Activated CD4-positive, CD25-positive, alpha-beta regulatory T cell treated with anti-CD3 and anti-CD28 coated beads, Interleukin-2, amount 50 U/mL, for 72 hours (primary cell): ENCODE measurements at places on chromosomes 16 and 17.

DNA sequence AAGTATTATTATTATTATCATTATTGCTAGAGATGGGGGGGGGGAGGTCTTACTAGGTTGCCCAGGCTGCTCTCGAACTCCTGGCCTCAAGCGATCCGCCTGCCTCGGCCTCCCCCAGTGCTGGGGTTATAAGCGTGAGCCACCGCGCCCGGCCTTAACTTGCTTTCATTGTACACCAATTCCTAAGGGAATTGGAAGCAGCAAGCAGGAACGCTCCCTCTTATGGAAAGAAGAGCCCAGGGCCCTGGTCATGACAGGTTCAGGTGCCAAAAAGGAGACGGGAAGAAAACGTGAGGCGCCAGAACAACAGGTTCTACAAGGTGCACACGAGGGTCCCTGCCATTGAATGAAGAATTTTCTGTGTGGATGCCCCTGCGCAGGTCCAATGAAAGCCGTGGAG lies 540 bp upstream of the RPL38 start:
- DNase-seq, result no peak

DNA sequence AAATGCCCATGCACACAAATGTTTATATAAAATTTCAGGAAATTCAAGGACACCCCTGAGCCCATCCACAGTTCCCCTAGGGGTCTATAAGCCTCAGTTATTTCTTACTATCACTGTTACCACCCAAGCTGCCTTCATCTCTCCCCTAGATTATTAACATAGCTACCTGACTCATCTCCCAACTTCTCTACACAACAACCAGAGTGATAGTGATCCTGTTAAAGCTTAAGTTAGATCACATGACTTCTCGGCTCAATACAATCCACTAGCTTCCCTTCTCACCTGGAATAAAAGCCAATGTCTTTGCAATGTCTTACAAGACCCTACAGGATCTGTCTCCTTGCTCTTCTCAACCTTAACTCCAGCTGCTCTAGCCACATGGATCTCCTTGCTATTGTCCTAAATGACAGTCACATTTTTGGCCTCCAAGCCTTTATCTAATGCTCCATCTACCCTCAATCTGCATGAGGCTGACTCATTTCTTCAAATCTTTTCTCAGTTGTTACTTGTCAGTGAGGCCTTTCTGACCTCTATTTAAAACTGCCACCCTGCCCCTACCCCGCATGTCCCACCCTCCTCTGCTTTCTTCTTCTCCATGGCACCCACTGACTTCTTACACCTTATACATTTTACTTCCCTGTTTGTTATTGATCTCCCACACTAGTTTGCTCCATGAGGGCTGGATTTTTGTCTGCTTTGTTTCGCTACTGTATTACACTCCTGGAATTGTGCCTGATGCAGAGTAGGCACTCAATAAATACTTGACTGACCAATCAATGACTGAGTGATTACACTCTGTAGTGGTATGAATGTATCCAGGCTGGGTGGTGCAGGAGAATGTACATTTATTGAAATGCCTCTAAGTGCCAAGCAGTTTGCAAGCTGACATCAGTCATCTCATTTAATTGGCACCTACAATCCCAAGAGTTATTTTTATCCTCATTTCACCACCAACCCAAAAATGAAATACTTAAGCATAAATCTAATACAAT lies 5.2 kb upstream of the LIG3 start:
- DNase-seq, result no peak

DNA sequence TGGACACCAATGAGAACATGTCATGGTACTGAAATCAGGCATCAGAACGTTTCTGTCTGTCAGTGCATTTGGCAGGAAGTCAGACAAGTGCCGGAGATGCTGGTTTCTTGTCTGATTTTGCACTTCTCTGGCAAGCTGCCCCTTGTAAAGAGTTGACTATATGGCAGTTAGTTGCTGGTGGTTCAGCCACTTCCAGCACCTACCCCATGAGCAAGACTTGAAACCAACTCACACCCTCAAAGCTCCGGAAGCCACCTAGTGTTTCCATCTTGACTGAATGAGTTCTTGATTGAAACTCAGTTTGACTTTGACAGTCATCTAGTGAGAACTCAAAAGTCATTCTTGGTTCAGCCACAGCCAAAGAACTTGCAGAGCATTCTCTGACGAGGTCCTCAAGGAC lies 225.1 kb downstream of the SPECC1 start:
- peak; percentile 37 for DNase-seq

GRCh38 chr16:72787514-72788268 lies 260.2 kb downstream of the ZFHX3 start:
- peak; percentile 76 for DNase-seq

DNA sequence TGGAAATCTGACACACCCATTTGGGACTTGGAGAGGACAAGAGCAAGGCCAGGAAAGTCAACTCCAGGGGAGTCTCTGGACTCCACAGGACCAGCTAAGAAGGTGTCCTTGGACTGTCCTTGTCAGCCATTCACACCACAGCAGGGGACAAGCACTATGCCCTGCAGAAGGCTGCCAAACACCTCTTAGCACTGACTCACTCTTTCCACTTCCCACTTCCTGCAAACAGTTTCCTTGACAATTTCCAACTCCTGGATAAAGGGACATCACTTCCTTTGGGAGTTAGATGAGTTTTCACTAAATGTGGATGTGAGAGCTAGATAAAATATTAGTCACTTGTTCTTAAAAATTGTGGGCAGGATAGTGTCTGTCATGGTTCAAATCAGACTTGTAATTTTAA lies 37.8 kb upstream of the BCAR1 start:
- DNase-seq, result no peak

GRCh38 chr17:32341141-32341856 lies 674 bp downstream of the C17orf75 start:
- peak; percentile 41 for DNase-seq

DNA sequence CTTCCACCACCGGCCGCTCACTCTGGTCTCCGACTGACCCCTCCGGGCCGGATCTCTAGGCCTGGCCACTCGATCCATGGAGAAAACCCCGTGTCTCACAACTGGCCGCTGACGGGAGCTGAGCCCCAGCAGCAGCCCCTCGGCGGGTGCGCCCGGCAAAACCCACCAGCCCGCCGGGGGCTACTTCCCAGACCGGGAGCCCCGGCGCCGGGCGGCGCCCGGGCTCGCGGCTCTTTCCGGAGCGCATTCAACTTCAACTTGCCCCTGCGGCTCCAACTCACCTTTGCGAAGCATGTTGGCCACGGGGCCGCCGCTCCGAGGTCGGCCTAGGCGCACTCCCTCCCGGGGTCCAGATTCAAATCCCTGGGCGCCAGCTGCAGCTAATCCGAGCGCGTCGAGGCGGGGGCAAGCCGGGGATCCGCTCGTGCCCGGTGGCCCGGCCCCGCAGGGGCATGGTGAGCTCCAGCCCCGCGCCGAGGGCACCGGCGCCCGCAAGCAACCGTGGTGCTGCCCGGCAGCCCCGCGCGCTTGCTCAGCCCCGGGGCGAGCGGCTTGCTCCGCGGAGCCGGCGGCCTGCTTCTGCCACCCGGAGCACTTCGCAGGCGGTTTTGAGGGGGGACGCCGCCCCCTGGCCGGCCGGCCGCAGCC lies 438 bp downstream of the RTN4RL1 start:
- no peak for DNase-seq

GRCh38 chr16:1641261-1641660 lies 29.1 kb downstream of the CRAMP1 start:
- no peak for DNase-seq

DNA sequence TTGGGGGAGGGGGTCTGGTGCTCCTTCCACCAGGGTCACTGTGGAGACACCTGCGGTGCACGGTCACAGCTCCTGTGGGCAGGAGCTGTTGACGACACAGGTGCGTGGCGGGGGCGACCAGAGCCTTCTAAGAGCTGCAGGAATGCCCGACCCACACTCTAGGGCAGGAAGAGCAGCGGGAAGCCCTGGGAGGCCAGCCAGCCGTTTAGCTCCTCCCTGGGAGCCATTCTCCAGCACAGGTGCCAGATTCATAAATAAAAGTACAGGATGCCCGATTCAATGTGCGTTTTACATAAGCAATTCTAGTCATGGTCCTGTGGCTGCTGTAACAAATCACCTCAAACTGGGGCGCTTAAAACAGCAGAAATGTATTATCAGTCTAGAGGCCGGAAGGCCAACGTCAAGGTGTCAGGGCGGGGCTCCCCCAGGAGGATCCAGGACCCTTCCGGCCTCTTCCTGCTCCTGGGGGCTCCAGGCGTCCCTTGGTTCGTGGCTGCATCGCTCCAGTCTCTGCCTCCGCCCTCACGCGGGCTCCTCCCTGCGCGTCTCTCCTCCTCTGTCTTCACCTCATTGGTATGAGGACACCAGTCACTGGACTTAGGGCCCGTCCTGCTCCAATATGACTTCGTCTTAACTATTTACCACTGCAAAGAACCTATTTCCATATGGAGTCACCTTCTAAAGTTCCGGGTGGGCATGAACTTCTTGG lies 155.4 kb downstream of the FOXL1 start:
- no peak for DNase-seq

DNA sequence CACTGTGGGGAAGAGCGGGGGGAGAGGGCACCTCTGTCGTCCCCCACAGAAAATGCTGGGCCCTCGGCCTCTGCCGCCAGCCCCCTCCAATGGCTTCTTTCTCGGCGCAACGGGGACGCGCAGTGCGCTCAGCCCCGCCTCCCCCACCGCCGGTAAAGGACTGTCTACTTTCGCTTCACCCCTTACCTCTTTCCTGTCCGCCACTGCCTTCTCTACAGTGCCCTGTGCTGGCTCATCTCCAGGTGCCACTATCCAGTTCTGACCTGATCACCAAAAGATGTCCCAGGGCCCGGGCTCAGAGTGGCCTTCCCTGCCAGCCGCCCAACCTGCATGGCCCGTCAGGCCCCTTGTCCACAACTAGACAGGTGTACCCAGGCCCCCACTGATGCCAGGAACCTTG lies 7.3 kb downstream of the ENDOV start:
- DNase-seq, result no peak

GRCh38 chr17:71764505-71764904 lies 356.3 kb upstream of the SOX9 start:
- no peak for DNase-seq

- DNase-seq, result no peak
These were observed 108.2 kb downstream of the SLC39A11 start for GRCh38 chr17:72984145-72984925.

DNA sequence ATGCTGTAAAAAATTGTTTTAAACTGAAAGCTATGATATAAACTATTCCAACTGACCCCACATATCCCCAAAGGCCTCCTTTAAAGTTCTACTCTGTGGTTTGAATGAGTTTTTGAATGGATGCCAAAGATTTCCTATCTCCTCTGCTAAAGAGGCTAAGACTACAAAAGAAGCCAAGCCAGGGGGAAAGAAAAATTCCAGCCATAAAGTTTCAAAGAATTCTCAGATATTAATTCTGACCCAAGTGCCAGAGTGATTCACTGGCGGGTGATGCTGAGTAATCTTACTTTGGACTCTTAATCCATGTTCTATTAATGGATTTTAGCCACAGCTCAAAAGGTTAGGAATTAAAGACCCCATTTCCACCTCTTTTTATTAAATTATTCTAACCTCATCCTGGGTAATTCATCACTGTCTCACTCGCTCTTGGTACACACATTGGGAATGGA lies 60.7 kb downstream of the HS3ST3A1 start:
- no peak for DNase-seq

DNA sequence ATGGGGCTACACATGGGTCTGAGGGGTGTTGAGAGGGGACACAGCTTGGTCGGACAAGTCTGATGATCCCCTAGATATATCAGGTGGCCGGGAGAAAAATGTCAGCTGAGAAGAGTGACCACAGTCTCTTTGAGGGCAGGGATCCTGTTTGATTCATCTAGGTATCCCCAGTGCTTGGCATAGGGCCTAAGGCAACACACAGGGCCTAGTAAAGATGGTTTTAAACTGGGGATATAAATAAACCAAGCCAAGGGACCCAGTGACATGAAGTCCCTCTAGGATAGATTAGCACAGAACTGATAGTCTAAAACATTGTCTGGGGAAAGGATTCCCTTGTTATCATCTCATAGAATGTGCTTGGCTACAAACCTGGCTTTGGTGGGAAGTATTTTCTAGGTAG lies 1.4 kb downstream of the ERCC4 start:
- no peak for DNase-seq

DNA sequence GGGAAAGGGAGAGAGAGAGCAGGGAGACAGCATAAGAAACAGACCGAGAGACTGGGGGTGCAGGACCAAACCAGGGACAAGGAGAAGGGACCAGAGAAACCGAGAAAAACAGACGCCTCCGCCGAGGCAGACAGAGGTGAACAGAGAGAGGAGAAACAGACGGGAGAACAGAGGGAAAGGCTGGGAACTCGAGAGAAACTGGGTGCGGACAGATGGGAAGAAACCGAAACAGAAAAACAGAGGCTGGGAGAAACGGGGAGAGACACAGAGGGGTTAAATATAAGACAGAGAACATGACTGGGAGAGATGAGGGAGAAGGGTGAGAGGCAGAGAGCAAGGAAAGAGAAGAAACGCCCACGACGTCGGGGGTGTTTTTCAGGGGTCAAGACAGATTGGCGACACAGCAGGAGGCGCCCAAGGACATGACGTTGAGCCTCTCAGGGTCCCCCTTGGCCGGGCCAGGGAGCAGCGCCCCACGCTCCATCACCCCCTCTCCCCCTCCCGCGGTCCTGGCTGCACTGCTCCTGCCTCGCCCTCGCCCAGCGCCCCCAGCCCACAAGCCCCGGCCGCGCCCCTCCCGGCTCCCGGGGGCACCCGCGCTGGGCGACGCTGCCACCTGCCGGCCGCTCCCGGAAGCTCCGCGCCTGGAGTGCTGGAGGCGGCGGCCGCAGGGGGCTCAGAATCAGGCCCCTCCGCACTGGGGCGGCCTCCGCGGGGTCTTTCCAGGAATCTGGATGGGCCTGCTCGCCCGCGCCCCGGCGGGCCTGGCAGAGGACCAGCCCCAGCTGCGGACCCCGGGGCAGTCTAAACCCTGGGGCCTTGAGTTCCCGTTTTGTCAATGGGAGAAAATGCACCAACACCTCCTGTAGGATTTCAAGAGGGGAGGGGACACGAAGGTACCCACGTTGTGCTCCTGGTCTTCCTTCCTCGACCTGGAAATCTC lies 1.3 kb upstream of the TMEM92 start:
- DNase-seq, result peak; percentile 69

DNA sequence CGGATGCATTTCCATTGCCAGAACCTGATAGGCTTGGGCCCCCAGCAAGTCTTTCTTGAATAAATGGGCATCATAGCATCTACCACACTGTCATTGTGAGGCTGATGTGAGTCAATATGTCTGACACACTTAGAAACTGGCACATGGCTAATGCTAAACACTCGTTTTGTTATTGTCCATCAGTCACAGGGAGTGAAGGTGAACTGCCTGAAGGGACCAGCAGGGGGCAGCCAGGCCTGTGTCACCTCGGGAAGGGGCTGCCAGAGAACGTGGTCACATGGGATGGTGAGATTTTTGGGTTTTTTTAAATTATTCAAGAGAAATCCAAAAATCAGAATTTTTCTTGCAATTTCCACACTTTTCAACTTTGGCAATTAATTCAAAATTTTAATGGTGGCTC lies 831 bp upstream of the RCVRN start:
- no peak for DNase-seq
